ENCODE measurements at places on chromosomes 2 and 18. TPM values are rescaled to one million over a fixed set of nuclear protein-coding genes. Genes with fewer than 3 reads are reported as not detected.

CHRNA1 gene
- 48.0 TPM for total RNA-seq

DCDC2C gene
- total RNA-seq = not detected

TAF1B gene
- 36.5 TPM for total RNA-seq

PCARE gene
- total RNA-seq = under 0.01 TPM

B4GALT6 gene
- total RNA-seq = 3.1 TPM

NCKAP5 gene
- total RNA-seq = 5.7 TPM

CD8B2 gene
- total RNA-seq = under 0.01 TPM

HOXD12 gene
- not detected for total RNA-seq

DAPL1 gene
- total RNA-seq = not detected

SKOR2 gene
- not detected for total RNA-seq

ESPNL gene
- 1.6 TPM for total RNA-seq

GAL3ST2 gene
- not detected for total RNA-seq

PRKCE gene
- total RNA-seq = 9.4 TPM

Measured in skeletal muscle tissue (tissue), 5 donors.